NCI-H1436 treated with DMSO at 0.1 percent for 48 hours (cell line): ENCODE measurements at places on chromosomes 16 and 17.

DNA sequence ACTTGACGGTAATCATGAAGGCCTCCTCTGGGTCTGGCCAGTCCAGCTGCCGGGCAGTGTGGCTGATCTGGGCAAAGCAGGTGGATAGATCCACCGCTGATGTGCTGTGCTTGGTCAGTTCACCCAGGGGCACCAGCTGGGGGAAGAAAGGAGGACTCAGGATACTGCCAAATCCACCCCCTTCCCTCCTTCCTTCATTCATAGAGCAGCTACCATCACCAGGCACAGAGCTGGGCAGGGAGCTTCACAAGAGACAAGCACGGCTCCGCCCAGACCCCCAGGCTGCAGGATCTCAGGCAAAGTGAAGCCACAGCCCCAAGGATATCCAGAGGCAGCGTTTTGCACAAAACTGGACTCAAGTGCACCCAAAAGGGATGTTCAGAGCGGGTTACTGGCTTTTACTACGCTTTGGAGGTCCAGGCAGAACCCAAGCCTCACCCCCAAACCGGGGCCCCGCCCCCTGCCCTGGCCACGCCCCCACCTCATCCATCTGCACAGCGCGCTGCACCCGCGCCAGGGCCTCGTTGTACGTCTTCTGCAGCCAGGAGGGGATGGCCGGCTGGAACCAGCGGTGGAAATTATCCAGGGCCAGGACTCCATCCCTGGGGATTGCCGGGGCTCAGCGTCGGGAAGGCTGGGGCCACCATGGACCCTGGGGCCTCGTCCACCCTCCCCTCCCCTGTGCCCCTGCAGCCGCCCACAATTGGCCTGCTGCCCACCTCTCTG, 9.1 kb downstream of the UNC13D start:
- no peak for DNase-seq

DNA sequence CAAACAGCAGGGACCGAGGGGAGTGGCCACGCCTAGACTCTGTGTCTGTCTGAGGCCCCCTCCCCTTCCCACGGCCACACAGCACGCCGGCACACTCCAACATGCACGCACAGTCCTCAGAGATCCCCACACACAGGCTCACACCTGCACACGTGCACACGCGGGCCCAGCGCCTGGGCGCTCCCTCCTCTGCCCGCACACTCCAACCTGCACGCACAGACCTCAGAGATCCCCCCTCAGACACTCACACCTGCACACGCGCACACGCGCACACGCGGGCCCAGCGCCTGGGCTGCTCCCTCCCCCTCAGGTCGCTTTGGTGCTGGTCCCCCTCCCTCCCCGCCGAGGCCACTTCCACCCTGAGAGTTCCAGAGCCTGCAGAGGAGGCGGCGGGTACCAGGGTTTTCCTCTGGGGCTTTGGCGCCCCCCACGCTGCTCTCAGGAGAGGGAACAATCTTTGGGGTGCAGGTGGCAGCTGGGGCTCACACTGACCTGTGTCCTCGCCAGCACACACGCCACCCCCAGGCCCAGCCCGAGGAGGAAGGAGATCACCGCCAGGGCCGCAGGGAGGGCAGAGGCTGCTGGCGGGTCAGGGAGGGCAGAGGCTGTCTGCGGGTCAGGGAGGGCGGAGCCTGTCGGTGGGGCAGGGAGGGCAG, 1.6 kb downstream of the CD7 start:
- DNase-seq = no peak

DNA sequence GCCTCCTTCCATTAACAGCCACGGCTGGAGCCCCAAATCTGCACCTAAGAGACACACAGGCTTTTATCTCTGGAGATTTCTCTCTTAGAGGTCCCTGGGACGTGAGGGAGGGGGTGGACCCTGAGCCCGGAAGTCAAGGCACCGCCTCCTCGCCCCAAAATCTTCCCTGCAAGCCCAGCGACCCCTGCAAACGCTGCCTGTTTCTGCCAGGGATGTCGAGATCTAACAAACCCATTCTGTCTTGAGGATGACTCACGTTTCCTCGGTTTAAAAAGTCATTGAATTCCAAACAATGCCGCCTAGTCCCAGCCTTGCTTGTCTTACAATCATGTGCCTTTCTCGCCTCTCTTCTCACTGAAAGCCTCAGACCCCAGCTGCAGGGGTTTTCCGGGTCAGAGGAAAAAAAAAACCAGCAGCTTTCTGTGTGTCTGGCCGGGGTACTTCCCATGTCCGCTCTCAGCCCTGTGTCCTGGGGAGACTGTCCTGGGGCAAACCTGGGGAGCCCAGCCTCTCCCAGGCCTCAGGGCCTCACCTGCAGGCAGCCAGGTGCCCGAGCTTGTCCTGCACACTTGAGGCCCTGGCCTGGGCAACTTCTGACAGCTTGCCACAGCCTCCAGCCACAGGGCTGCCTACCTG, 15.4 kb downstream of the ARL2BP start:
- no peak for DNase-seq

DNA sequence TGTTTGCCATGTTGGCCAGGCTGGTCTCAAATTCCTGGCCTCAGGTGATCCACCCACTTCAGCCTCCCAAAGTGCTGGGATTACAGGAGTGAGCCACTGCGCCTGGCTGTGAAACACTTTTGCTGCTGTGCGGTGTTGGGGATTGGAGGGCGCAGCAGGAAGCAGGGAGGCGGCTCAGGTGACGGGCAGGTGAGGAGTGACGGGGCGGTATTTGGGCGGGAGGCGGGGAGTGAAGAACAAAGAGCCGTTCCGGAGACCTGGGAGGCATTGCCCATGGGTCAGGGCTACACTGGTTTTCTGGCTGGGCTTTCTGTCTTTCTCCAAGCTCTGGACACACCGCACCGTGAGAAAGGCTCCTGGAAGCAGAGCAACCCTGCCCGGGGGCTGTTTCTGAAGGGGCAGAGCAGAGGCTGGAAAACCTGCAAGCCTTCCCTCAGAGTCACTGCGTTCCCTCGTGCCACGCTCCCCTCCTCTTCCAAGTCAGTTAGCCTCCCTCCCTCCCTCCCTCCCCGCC, 22.1 kb downstream of the CRISPLD2 start:
- peak; percentile 50 for DNase-seq

GRCh38 chr17:48177816-48178215, 70.2 kb downstream of the SNX11 start:
- DNase-seq = no peak

GRCh38 chr16:83343935-83344366, 463.8 kb upstream of the HSBP1 start:
- DNase-seq = no peak

- no peak for DNase-seq
Measured at GRCh38 chr16:3235856-3236669, 1.1 kb upstream of the ZNF200 start.

DNA sequence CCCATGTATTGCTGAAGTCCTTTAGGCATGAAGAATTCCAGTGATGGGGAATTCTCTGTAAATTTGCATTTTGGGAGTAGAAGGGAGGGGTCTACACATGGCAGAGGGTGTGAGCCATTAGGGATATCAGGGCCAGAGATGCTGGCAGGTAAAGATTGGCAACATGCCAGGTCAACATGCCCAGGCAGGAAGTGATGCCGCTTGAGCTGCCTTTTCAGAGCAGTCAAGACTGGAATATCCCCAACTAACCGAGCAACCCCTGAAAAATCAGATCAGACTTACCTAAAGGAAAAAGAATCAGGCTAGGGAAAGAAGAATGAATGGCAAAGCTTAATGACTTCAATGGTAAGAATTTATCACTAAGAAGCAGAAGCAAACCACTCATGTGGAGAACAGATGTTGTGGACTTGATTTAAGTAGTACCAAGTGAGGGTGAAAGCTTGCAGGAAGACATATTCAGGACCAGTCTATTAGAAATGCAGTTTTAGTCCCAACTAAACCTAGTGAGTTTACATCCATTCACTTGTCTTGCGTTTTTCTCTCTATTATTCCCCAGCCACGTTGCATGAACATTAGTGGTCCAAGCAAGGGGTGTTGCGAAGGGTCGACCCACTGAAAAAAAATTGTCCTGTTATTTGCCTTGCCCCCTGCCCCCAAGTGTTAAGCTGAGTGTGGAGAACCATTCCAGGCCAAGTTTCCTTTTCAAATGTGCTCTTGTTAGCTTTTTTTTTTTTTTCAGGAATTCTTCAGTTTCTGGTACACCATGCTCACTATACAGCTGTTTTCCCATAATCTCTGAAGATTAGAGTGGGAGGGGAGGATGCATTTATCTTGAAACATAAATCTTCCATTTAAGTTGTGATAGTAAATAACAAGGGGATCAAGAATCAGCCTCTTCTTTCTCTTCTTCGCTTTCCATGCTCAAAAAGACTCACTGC, 105.2 kb downstream of the ABCA8 start:
- peak; percentile 8 for DNase-seq

DNA sequence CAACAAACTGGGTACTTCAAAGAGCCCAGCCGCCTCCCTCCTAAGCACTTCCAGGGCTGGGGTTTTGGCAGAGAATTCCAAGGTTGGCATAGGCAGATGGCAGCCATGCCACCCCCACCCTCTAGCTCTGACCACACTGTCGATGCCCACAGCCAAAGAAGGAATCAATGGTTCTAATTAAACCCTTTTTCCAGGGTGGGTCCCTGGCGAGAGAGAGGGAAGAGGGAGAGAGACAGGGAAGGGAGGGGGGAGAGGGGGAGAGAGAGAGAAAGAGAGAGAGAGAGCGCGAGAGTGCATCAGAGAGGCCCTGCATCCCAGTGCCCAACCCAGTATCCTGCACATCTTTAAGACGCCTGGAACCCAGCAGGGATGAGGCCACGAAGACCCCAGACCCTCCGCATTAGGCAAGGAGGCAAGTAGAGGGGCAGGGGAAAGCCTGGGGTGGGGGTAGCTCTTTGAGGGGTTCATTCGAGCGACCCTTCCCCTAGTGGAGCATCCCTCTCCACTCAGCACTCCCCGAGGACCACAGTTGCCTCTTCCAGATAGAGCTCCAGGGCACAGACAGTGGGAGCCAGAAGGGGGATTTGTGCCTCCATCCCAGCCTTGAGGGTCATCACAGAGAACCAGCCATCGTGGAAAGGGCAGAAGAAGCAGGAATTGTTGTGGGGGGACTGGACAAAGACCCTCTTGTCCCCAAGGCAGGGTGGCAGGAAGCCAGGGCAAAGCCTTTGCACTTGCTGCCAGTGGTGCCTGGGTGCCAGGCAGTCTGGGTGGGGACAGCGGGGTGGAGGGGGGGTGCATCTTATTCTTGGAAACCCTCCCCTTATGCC, 2.6 kb downstream of the SRCIN1 start:
- no peak for DNase-seq

DNA sequence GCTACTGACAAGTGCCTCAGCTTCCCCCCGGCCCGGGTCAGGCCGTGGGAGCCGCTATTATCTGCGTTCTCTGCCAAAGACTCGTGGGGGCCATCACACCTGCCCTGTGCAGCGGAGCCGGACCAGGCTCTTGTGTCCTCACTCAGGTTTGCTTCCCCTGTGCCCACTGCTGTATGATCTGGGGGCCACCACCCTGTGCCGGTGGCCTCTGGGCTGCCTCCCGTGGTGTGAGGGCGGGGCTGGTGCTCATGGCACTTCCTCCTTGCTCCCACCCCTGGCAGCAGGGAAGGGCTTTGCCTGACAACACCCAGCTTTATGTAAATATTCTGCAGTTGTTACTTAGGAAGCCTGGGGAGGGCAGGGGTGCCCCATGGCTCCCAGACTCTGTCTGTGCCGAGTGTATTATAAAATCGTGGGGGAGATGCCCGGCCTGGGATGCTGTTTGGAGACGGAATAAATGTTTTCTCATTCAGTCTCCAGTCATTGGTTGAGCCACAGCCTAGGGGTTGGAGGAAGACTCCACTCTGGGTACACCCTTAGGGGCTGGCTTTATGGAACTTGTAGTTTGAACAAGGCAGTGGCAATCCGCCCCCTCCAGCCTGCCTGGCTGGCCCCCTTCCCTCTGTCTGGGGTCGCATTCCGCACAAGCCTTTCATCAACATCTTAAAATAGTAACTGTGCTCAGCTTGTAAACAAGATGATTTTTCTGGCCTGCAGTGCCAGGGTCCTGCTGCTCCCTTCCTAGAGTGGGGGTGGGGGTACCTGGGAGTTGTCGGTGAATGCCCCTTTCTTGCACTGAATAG, 4.1 kb downstream of the SYNGR2 start:
- no peak for DNase-seq

GRCh38 chr16:86067516-86067915, 168.6 kb downstream of the IRF8 start:
- no peak for DNase-seq

DNA sequence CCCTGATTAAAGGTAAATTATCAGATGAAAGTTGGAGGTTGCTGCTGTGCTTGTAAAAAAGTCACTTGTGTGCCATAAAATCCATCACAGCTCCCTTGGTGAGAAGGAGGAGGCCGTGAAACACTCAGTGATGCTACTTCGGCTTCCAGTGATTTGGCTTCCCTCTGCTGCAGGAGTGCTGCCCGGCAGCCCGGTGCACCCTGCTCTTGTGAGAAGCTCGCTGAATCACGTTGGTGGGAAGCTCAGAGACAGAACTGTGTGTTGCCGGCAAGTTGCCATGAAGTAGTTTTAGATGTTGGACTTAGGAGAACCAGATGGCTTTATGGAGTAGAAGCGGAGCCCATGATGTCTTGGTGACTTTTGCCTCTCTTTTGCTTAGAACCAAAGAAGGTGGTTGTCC, 33.3 kb downstream of the MSI2 start:
- DNase-seq = no peak

DNA sequence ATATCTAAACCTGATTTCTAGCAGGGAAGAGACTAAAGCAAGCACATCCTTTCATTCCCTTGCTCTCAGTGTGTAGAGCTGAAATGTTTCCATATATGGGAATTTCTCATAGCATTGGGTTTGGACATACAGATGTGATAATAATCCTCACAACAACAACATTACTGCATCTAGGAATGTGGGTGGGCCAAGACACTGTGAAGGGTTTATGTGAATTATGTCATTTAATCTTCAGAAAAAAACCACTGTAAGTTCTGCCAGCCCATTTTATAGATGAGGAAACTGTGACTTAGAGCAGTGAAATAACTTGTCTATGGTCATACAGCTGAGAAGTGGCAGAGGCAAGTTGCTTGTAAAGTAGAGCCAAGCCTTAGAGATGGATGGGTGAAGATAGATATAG, 5.2 kb downstream of the OMG start:
- DNase-seq = no peak

GRCh38 chr16:31072540-31073141, 1.4 kb downstream of the ZNF668 start:
- no peak for DNase-seq

DNA sequence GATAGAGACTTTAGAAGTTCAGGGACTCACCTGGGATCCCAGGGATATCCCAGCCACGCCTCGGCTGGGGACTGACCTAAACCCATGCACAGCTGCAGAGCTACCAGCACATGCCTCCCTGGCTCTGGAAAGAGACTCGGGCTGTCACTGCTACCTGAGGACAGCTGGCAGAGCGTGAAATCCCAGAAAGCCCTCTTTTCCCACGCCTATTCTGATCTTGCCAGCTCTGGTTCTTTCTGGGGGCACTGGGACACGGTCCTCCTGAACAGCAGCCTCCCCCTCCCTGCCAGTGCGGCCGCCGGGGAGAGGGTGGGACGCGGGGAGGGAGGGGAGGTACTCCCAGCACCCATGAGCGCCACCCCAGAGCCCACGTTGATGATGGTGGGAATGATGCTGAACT, 10.8 kb downstream of the P2RX5 start:
- DNase-seq = no peak
